Glomerular endothelial cell (primary cell): ENCODE measurements at places on chromosomes 5 and 9. TPM values are rescaled to one million over a fixed set of nuclear protein-coding genes. Genes with fewer than 3 reads are reported as not detected.

The DRD1 gene
- total RNA-seq = not detected in 2 replicates

The FYB1 gene
- not detected in 2 replicates for total RNA-seq

The FOXD4L6 gene
- total RNA-seq = not detected in 2 replicates

The CATSPER3 gene
- total RNA-seq = not detected in 2 replicates

The SPINK6 gene
- not detected in 2 replicates for total RNA-seq

The BNC2 gene
- total RNA-seq = 16.1 and 19.0 TPM in 2 replicates

The TLX3 gene
- not detected in 2 replicates for total RNA-seq

The PFN3 gene
- total RNA-seq = not detected in 2 replicates

The TAF1L gene
- under 0.01 TPM in 1 of 2 replicates, not detected in the other for total RNA-seq

The TEX53 gene
- total RNA-seq = not detected in 2 replicates

The TTC23L gene
- 0.41 and 0.63 TPM in 2 replicates for total RNA-seq

The SLCO6A1 gene
- total RNA-seq = not detected in 2 replicates

The GRXCR2 gene
- not detected in 2 replicates for total RNA-seq
